ENCODE measurements at places on chromosomes 16 and 17.

GRCh38 chr16:11913425-11914079 is 2.2 kb downstream of the GSPT1 start:
- DNase-seq: no peak

GRCh38 chr16:1379304-1380076 is 27.8 kb downstream of the GNPTG start:
- DNase-seq: no peak

DNA sequence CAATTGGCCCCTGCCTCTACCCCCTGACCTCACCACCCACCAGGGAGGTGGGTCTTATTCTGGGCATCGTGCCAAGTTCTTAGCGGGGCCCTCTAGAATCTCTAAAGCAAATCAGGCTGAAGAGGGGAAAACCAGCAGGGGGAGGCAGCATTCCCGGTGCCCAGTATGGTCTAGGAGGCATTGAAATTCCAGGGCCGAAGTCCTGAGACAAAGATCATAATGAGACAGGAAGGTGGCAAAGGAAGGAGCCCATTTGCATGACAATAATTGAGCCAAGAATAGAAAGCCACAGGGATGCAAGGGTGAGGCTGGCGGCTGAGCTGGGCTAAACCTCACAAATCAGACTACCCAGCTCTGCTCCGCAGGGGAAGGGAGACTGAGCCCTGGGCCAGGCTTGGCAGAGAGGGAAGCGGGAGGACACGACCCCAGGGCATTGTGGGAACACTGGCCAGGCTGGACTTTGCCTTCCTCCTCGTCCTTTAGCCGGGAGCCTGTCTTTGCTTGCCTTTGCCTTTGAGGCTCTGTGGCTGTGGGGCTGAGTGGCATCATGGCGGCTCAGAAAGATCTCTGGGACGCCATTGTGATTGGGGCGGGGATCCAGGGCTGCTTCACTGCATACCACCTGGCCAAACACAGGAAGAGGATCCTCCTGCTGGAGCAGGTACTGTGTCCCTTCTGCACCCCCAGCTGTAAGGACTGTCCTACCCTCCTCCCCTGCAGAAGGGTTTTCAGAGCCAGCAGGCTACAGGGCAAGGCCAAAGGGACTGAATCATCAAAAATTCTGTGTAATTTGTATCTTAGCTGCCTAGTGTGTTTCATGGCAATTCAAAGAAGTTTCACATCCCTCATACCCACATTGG is at the start of gene PIPOX:
Gene PIPOX, plus strand, starts transcription at position 463 of the 860 bp plus-strand sequence. Its CDS starts 85 bp downstream, at position 548.
- no peak for DNase-seq

- DNase-seq: no peak
These were observed 29.9 kb upstream of the ARL4D start for GRCh38 chr17:43368740-43369506.

- DNase-seq: no peak
These were observed 41.6 kb upstream of the GSE1 start for GRCh38 chr16:85571563-85571812.

DNA sequence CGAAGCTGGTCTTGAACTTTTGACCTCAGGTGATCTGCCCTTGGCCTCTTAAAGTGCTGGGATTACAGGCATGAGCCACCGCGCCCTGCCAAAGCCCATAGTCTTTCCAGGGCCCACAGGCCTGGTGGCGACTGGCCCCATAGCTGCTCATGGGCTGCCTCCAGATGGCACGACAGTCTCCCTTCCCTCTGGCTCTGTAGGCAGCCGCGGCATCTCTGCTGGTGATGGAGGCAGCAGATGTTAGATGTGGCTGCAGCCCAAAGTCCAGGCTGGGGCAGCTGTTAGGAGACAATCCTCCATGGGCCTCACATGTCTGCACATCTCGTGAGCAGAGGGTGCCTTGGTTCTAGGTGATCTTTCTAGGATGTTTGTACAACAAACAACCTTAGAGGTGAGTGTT is 69.7 kb upstream of the DNAJA2 start:
- DNase-seq: no peak

DNA sequence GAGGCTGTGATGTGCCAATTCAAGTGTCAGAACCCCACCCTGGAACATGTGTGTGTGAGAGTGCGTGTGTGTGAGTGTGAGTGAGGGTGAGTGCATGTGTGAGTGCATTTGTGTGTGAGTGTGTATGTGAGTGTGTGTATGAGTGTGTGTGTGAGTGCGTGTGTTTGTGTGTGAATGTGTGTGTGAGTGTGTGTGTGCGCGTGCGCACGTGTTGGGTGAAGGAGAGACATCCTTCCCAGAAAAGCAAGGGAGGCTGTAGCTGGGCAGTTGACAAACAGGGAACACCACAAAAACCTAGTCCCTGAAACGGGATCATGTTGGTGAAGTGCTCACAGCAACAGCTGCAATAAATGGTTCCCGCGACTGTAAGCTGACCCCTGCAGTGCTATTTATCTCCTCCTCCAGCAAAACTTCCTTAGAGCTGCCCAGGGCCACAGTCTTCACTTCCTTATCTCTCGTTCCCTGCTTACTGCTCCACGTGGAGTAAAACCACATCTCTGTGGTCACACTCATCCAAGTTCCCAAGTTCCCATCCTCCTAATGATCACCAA is 40.1 kb upstream of the RPL38 start:
- DNase-seq: no peak

- no peak for DNase-seq
These were observed 47.8 kb downstream of the PITPNM3 start for GRCh38 chr17:6508519-6509030.

DNA sequence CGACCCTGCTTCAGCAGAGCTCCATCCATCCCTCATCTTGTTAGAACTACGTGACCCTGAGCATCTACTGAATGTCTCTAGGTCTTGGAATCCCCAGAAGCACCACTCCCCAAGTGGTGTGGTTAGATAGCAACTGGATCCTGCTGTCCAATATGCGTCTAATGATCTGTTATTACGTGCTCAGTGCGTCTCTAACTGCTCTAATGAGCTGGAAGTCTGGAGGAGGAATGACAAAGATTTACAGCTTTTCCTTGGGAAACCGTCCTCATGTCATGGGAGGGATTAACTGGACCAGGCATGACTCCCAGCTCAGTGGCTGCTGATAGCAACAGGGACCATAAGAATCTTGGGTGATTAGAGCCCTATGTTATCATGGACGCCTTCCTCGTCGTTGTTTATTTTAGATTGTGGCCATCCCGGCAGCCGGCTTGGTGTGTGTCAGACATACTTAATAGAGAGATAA is 150.9 kb downstream of the HS3ST3B1 start:
- DNase-seq: no peak

DNA sequence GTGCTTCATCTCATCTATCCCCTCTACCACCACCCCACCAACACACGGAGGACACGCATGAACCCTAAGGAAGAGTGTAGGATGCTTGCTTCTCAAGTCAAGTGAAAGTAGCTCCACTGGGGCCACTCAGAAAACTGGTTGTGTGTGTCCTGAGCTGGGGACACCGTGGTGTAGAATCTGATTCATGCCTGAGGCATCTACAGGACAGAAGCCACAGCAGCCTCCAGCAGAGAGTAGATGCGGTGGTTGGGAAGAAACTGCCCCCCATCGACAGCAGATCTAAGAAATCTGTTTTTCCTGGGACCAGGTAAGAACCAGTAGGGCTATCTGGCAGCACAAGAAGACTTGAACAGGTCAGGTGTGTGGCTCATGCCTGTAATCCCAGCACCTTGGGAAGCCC is 51.9 kb upstream of the HLF start:
- DNase-seq: no peak

- no peak for DNase-seq
These were observed 68.9 kb upstream of the SDK2 start for GRCh38 chr17:73713136-73713535.

DNA sequence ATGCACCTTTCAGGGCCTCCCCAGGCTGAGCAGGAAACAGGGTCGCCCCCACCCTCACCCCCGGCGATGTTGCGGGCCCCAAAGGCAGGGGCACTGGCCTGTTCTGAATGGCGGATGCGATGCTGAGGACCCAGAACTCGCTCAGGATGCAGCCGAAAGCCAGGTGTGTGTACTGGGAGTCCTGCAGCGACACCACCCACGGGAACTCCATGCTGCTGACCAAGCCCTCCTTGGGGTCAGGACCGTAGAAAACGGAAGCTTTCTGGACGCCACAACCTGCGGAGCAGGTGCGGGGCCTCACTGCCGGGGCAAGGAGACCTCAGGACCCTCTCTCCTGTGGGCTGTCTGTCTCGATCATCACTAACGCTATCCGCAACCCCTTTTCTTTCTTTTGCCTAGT is 4.0 kb downstream of the PRSS54 start:
- no peak for DNase-seq

- no peak for DNase-seq
These were observed 69.6 kb downstream of the MARF1 start for GRCh38 chr16:15573274-15573895.

DNA sequence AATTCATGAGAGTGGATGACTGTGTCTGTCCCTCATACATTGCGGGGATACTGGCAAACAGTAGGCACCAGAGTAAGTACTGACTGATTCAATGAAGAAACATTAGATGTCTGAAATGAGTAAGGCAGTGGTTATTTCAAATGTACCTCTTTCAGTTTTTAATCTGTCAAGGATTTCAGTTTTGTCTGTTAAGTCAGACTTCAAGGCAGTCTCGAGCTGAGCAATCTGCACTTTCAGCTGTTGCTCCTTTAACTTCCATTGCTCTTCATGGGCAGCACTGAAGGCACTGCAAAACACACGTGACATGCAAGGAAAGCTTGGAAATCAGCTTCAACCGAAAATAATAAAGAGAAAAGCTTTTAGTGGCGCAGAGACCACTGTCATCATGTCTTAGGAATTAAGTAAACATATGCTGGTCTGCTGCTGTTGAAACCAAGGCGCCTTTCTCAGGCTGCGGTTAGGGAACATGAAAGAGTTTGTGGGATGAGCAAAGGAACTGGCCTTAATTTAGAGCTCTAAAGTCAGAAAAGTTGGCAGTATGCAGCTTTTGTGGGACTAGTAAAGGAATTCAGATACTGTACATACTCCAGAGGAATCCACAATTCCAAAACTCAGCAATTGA is 38.8 kb downstream of the RPGRIP1L start:
- DNase-seq: no peak

- no peak for DNase-seq
These were observed 41.5 kb downstream of the SHISA9 start for GRCh38 chr16:12942861-12943260.

- DNase-seq: no peak
These were observed 394 bp upstream of the CPD start for GRCh38 chr17:30378241-30378824.

Measured in NK-92 treated with Interleukin-12 subunit alpha and Interleukin-12 subunit beta, amount 100 ng/mL, for 24 hours (cell line).